Activated CD4-positive, alpha-beta memory T cell treated with anti-CD3 and anti-CD28 coated beads for 36 hours (primary cell): ENCODE measurements at places on chromosomes 3 and 15. TPM values are rescaled to one million over a fixed set of nuclear protein-coding genes. Genes with fewer than 3 reads are reported as not detected.

The DNAH12 gene
- not detected for total RNA-seq

- no peak overlapping the region for H3K4me3 ChIP-seq
- H3K27ac ChIP-seq, result no peak overlapping the region
- no peak for DNase-seq
Observed at GRCh38 chr3:115855911-115856310, 232.6 kb downstream of the GAP43 start.

- H3K4me3 ChIP-seq, result no peak overlapping the region
- H3K27ac ChIP-seq, result no peak overlapping the region
- no peaks in the 10 kb centered on the region for H3K4me1 ChIP-seq
- H3K27me3 ChIP-seq, result no peaks in the 10 kb centered on the region
- H3K36me3 ChIP-seq, result no peaks in the 10 kb centered on the region
- no peak for DNase-seq
Observed at GRCh38 chr3:43132193-43132592, 26.3 kb upstream of the POMGNT2 start.

GRCh38 chr15:68346979-68347378 lies 69.4 kb downstream of the FEM1B start:
- H3K27me3 ChIP-seq, result no peaks in the 10 kb centered on the region
- no peaks in the 10 kb centered on the region for H3K36me3 ChIP-seq
- no peak overlapping the region for H3K4me3 ChIP-seq
- no peak overlapping the region for H3K27ac ChIP-seq
- no peaks in the 10 kb centered on the region for H3K4me1 ChIP-seq

The SMC4 gene
- 143 TPM for total RNA-seq

The EPHA6 gene
- not detected for total RNA-seq

DNA sequence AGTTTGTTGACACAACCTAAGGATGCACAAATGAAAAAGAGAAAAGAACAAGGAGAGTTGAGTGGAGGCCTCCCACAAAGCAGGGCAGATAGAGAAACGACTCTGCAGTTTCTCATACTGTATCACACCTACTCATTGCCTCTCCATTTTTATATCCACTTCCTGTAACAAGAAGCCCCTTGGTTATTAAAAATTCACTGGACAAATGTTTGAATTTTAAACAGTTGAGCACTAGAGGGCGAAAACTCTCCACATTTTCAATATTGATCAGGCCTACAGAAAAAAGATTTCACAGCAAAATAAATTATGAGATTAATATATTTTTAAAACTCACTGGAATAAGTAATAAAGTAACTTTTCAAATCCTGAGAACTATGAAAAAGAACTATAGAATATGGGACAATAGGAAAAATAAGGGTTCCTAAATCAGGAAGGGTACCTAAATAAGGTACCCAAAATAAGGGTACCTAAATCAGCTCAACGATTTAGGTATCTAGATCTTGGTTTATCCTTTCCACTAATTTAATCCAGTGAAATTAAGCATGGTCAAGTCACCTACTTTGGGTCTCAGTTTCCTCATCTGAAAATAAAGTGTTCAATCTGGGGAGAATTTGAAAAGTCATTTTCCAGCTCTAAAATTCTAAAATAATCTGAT lies 47.0 kb upstream of the PPIB start:
- peaks cover 11% of the 10 kb centered on the region for H3K36me3 ChIP-seq
- DNase-seq, result no peak
- no peak overlapping the region for H3K27ac ChIP-seq
- H3K4me3 ChIP-seq, result no peak overlapping the region
- H3K27me3 ChIP-seq, result no peaks in the 10 kb centered on the region

DNA sequence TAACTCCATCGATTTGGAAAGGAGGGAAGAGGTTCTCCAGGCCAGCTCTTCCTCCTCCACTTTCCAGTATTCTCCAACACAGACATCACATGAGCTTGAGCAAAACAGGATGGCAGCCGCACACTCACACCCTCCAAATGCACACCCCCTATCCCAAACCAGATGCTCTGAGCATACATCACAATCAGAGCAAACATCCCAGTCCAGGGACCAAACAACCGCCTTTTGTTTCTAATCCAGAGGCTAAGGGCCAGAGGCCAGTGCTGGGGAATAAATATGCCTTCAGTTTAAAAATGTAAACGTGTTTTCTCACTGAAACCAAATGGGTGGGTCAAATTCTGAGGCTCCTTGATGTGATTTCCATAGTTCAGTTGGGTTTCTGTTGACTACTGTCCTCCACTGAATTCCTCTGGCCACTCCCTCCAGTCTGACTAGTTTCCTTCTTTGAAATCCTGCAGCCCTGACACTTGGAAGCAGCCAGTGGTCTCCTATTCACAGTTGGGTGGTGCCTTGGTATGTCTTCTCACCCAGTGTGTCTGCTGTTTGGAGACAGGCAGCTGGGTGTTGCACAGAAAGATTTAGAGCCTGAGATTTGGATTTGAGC lies 19.2 kb upstream of the MFGE8 start:
- H3K4me1 ChIP-seq, result no peaks in the 10 kb centered on the region
- H3K4me3 ChIP-seq, result no peak overlapping the region
- peaks cover 4% of the 10 kb centered on the region for H3K36me3 ChIP-seq
- peaks cover 9% of the 10 kb centered on the region for H3K27me3 ChIP-seq
- DNase-seq, result no peak
- no peak overlapping the region for H3K27ac ChIP-seq

DNA sequence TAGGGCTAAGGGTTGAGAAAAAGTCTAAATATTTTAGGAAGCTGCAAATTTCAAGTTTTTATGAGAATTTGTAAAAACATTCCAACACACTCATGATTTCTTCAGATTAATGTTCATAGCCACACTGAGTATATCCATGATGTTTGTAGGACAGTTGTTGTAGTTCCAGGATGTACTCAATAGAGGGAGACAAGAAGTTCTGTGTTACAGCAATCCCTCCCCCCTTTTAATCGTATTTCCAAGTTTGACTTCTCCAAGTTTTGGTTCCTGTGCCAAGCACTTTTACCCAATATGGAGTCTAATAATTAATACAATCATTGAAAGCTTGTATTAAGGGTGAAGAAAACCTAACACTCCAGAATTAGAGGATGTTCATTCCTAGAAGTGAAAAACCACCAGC lies 143.4 kb downstream of the FEZF2 start:
- H3K27me3 ChIP-seq, result peaks cover 1% of the 10 kb centered on the region
- no peak overlapping the region for H3K4me3 ChIP-seq
- DNase-seq, result no peak
- H3K36me3 ChIP-seq, result no peaks in the 10 kb centered on the region

- H3K4me3 ChIP-seq, result no peak overlapping the region
- H3K4me1 ChIP-seq, result no peaks in the 10 kb centered on the region
- DNase-seq, result no peak
- H3K36me3 ChIP-seq, result no peaks in the 10 kb centered on the region
- H3K27me3 ChIP-seq, result no peaks in the 10 kb centered on the region
Observed at GRCh38 chr3:39920271-39920670, 110.9 kb downstream of the MYRIP start.

DNA sequence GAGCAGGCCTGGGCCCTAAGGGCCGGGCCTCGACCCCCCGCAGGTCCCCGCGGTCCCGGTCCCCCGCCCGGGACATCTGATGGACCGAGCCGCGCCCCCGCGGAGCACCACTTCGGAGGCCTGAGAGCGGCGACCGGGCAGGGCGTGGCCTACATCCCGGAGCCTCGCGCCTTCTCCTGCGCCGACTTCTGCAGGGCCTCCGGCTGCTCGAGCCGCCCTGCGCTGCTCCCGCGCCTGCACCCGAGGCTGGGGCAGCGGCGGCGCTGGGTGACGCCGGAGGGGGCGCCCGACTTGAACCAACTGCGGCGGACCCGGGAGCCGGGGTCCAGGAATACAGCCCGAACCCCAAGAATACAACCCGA lies 14.9 kb upstream of the GP9 start:
- no peak overlapping the region for H3K27ac ChIP-seq
- H3K4me3 ChIP-seq, result peak overlapping the region; percentile 39
- H3K4me1 ChIP-seq, result peaks cover 4% of the 10 kb centered on the region
- DNase-seq, result peak; percentile 61
- peaks cover 8% of the 10 kb centered on the region for H3K27me3 ChIP-seq

DNA sequence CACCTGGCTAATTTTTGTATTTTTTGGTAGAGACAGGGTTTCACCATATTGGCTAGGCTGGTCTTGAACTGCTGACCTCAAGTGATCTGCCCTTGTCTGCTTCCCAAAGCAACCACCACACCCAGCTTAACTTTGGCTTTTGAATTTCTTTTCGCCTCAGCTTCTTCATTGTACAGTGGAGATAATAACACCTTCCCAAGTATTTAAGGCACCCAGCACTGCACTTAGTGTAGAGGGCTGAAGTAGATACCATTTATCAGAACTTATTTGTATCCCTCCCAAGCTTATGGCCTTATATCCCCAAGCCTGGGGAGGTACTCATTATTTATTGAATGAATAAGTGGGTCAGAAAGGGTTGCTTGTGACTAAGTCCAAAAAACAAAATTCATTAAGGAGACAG lies 2.3 kb downstream of the SQOR start:
- peaks cover 62% of the 10 kb centered on the region for H3K4me1 ChIP-seq
- DNase-seq, result no peak
- peak overlapping the region; percentile 97 for H3K27ac ChIP-seq
- peak overlapping the region; percentile 74 for H3K4me3 ChIP-seq
- no peaks in the 10 kb centered on the region for H3K27me3 ChIP-seq

- H3K27ac ChIP-seq, result no peak overlapping the region
- no peak for DNase-seq
- H3K4me1 ChIP-seq, result no peaks in the 10 kb centered on the region
- no peaks in the 10 kb centered on the region for H3K36me3 ChIP-seq
- H3K27me3 ChIP-seq, result no peaks in the 10 kb centered on the region
- H3K4me3 ChIP-seq, result no peak overlapping the region
Observed at GRCh38 chr3:25589783-25590258, 74.9 kb downstream of the TOP2B start.

GRCh38 chr3:112561484-112561733 lies 353 bp downstream of the ATG3 start:
- peaks cover 30% of the 10 kb centered on the region for H3K4me1 ChIP-seq
- peaks cover 12% of the 10 kb centered on the region for H3K36me3 ChIP-seq
- no peaks in the 10 kb centered on the region for H3K27me3 ChIP-seq
- H3K4me3 ChIP-seq, result peak overlapping the region; percentile 87

- peaks cover 4% of the 10 kb centered on the region for H3K4me1 ChIP-seq
- DNase-seq, result peak; percentile 75
- H3K27ac ChIP-seq, result no peak within 1 kb of the TSS
- H3K27me3 ChIP-seq, result peaks cover 17% of the 10 kb centered on the region
Observed at GRCh38 chr15:64046421-64047153, at the start of gene DAPK2. Gene DAPK2, minus strand, starts transcription at chr15:64046485. Its CDS starts 6,224 bp downstream, at chr15:64040261.

DNA sequence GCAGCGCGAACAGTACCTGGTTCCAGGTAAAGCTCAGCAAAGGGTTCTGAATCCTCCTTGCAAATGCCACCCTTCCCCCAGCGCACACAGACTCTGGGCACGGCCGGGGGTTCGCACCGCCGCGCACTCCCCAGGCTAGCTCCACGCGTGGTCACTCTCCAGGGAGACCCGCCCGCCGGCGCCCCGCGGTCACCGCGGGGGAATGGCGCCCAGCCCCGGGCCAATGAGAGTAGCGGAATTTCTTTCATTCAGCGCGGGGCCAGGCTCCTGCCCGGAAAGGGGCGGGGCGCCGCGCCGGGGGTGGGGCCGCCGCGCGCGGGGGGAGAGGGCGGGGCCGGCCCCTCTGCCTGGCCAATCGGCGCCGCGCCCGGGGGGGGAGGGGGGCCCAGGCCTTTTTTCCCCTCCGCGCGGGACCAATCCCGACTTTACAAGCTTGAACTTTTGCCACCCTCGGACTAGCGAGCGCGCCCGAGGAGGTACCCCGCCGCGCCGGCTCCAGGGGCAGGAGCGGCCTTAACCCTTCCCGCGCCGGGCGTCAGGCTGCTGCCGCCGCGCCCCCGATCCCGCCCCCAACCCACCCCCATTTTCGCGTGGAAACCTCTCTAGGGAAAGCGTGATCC lies 1.1 kb upstream of the SMAD6 start:
- no peaks in the 10 kb centered on the region for H3K36me3 ChIP-seq
- peaks cover 17% of the 10 kb centered on the region for H3K4me1 ChIP-seq
- no peak overlapping the region for H3K27ac ChIP-seq
- peak overlapping the region; percentile 81 for H3K4me3 ChIP-seq
- DNase-seq, result peak; percentile 89
- H3K27me3 ChIP-seq, result peaks cover 18% of the 10 kb centered on the region

DNA sequence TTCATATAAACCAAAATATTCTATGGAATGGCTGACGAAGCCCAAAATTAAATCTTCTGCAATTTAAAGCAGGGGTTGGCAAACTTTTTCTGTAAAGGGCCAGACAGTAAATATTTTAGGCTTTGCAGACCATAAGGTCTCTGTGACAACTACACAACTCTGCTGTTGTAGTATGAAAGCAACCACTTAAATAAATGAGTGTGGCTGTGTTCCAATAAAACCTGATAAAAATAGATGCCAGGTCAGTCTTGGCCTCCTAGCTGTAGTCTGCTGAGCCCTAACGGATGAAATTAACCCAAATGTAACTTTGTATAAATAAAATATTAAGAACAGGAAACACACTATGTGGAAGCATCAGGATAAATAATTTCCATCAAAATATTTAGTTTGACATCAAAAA lies 104.2 kb downstream of the FBXL22 start:
- no peak overlapping the region for H3K27ac ChIP-seq
- no peaks in the 10 kb centered on the region for H3K27me3 ChIP-seq
- H3K4me1 ChIP-seq, result peaks cover 4% of the 10 kb centered on the region
- no peak overlapping the region for H3K4me3 ChIP-seq

The B3GALNT1 gene
- total RNA-seq, result 0.56 TPM

The HTR3E gene
- not detected for total RNA-seq

DNA sequence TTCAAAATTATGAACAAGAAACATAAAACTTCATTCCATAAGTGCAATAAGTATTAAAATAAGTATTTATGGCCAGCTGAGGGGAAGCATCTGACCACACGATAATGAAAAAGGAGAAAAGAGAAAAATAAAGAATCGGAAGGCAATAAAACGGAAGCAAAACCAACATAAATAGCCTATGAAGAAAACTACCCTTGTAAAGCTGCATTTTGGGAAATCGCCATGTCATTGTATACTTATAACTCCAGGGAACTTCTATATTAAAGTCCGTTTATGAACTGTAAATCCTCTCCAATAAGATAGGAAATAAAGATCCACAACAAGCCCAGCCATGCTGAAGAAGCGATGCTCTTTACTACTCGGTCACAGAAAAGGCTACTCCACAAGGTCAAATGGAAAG lies 47.7 kb downstream of the MORC1 start:
- no peak overlapping the region for H3K4me3 ChIP-seq
- H3K36me3 ChIP-seq, result no peaks in the 10 kb centered on the region

- H3K36me3 ChIP-seq, result no peaks in the 10 kb centered on the region
- H3K4me3 ChIP-seq, result no peak overlapping the region
- no peaks in the 10 kb centered on the region for H3K4me1 ChIP-seq
- DNase-seq, result no peak
- no peak overlapping the region for H3K27ac ChIP-seq
Observed at GRCh38 chr15:48119277-48119676, 1.5 kb upstream of the SLC24A5 start.

- H3K4me3 ChIP-seq, result no peak overlapping the region
- DNase-seq, result no peak
- H3K4me1 ChIP-seq, result no peaks in the 10 kb centered on the region
- no peaks in the 10 kb centered on the region for H3K27me3 ChIP-seq
- H3K36me3 ChIP-seq, result no peaks in the 10 kb centered on the region
Observed at GRCh38 chr15:97652041-97652440, 308.5 kb upstream of the ARRDC4 start.

The A4GNT gene
- not detected for total RNA-seq

The PPP2R3A gene
- total RNA-seq, result 0.17 TPM

The GOLGA8T gene
- total RNA-seq, result not detected
